RWPE1 (cell line): ENCODE measurements at places on chromosomes 1 and 21.

- DNase-seq = no peak
Observed at GRCh38 chr1:165902565-165902964, 75.2 kb downstream of the UCK2 start.

DNA sequence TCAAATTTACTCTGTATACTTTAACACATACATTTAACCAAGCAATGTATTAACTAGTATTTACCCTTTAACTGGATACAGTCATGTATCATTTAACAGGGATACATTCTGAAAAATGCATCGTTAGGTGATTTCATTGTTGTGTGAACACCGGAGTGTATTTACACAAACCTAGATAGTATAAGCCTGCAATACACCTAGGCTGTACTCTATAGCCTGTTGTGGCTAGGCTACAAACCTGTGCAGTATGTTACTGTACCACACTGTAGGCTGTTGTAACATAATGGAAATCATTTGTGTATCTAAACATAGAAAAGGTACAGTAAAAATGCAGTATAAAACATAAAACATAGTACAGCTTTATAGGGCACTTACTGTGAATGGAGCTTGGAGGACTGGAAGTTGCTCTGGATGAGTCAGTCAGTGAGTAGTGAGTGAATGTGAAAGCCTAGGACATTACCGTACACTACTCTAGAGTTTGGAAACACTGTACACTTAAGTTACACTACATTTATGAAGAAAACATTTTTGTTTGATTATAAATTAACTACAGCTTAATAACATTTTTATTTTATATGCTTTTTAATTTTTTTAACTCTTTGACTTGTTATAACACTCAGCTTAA is 21.3 kb downstream of the RGS4 start:
- no peak for DNase-seq

DNA sequence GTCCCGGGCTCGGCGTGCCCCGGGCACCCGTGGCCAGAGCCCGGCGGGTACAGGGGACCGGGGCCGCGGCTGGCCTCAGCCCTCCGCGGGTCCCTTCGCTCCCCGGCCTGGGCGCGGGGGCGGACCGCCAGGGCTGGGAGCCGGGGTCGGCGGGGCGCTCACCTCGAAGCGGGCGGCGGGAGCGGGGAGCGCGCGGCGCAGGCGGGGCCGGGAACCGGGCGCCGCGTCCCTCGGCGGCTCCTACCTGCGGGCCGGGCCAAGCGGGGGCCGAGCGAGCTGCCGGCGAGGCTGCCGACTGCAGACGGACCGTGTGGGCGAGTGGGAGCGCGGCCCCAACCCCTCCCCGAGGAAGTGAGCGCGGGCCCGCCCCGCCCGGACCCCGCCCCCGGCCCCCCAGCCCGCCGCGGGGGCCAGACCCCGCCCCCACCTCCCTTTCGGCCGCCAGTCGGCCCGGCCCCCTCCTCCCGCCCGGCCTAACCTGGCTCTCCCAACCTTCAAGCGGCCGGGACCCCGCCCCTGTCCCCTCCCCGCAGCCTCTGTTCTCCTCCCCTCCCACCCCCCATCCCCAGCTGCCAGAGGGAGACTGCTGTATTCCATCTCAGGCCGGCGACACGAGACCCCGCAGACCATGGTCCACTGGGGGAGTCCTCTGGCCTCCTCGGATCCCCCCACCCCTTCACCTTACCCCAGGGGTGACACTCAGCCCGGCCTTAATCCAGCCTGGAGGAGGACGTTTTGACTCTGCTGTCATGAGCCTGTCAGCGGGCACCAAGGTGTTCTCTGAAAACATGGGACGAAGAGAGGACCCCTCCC is at the start of gene FHL3:
FHL3 (minus strand) TSS at position 320 of the 813 bp plus-strand sequence. CDS start 6,102 bp downstream, outside the sequence.
- no peak for DNase-seq

GRCh38 chr1:204435381-204435831 is 23.8 kb upstream of the PPP1R15B start:
- no peak for DNase-seq

DNA sequence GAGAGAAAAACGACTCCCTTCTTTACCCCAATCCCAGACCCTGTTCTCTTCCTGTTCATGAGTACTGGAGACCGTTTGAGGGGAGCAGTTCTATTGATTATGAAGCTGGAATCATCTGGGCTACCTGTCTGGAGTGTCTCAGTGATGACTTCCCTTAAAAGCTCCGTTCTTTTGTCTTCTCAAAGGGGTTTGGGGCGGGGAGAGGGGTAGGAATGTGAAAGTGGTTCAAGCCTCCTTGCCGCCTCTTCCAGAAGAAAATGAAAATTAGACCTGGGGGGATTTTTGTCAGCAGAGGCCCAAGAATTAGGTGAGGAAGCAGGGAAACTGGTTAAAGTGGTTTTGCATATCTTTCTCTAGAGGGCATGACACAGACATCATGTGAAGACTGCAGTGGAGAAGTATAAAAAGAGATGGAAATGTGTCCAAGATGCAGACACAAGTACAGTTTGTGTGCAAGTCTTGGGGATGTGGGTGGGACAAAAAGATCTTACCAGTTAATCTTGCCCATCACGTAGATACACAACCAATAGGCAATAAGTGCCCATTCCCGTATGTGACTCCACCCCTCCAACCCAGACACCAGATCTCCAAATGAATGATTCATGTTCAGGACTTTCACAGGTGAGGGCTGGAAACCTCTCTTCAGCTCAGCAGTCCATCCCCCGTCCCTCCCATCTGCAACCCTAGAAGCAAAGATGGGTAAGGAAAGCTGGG is 470 bp upstream of the MTMR11 start:
- DNase-seq = peak; percentile 90

DNA sequence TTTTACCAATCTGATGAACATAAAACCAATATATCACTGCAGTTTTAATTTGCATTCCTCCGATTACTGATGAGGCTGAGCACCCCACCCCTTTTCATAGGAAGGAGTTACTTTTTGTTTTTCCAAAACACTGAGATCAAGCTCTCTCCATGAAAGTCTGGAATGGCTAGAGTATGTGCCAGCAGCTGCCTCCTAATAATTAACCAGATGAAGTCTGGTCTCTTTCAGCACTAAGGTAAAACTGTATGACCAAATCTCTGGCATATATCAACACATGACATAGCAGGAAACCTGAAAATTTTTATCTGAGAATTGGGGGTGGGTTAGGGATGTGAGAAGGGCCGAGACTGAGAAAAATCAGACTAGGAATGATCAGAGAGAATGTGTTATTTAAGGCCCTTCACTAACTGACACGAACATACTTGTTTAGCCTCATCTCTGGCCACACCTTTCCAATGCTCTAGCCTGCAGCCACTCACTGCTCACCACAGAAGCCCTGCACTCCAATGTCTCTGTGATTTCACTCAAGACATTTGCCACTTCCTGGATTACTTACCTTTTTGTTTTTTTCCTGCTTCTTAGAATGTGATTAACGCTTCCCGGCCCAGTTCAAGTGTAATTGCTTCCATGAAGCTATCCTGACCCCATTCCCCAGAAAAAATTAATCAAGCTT is 34.7 kb downstream of the WASF2 start:
- DNase-seq = peak; percentile 38

DNA sequence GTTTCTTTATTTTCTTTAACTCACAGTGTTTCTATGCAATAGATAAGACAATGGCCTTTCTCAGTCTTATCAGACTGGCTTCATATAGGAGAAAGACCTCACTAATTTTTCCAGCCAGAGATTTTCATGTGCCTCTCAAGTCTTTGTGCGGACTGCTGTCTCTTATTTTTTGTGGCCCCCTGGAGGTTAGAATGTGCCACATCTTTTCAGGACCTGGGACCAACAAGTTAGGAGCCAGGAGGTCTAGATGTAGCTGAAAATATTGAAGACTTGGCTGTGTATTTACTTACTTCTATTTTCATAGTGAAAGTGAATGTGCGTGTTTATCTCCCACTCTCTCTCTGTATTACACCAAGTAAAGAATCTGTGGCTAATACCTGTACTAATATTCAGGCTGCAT is 42.1 kb upstream of the CFHR3 start:
- DNase-seq = no peak

DNA sequence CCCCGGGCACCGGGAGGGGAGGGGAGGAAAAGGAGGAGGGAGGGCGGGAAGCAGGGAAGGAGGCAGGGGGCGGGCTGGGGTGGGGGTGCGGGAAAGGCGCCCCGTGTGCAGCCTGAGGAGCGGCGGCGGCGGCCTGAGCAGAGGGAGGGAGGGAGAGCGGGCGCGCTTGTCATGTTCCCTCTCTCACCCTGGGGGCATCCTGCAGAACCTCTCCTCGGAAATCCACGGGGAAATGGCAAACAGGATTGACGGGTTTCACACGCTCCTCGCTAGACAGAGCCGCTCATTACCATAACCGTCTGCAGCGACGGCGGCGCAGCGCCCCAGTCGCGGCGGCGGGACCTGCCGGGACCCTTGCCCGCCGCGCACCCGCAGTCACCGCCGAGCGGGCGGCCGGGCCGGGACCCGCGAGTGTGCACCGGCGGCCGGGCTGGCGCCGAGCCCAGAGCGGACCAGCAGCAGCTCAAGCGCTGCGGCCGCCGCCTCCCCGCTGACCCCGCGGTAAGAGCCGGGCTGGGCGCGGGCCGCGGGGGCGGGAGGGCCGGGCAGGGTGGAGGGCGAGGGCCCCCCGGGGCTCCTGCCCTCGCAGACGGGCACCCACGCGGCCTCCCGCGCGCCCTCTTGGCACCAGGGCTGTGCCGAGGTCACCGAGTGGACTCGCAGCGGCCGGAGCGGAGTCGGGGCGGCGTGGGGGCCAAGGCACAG is at the start of gene SERTAD4:
SERTAD4 (plus strand) TSS at position 286 of the 705 bp plus-strand sequence. CDS start 5,165 bp downstream, outside the sequence.
- peak; percentile 64 for DNase-seq

GRCh38 chr21:24594082-24594481 is 1013.2 kb downstream of the MRPL39 start:
- DNase-seq = no peak

DNA sequence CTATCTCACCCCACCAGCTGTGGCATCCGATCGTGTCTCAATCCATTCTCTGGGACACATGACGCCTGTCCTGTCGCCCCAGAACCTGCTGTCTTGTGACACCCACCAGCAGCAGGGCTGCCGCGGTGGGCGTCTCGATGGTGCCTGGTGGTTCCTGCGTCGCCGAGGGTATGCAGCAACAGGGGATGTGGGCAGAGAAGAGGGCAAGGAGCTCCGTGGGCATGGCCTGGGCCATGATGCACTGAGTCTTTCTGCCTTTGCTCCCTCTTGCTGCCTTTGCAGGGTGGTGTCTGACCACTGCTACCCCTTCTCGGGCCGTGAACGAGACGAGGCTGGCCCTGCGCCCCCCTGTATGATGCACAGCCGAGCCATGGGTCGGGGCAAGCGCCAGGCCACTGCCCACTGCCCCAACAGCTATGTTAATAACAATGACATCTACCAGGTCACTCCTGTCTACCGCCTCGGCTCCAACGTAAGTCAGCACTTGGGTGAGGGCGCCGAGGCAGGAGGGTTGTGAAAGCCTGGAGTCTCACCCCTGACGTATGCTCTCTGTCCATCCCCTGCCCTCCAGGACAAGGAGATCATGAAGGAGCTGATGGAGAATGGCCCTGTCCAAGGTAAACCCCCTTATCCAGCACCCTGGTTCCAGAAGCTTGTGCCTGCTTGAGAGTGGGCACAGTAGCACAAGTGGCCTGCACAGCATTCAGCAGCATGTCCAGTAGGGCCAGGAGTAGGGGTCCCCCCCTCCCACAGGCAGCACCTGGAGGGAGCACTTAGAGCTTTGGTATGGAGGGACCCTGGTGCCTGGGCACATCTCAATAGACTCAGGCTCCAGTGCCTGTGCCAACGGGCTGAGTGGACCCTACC is 8.8 kb downstream of the TINAGL1 start:
- DNase-seq = no peak

- DNase-seq = peak; percentile 76
Observed at GRCh38 chr1:152907686-152908601, at the start of gene IVL. Gene IVL (plus strand): TSS chr1:152908546. CDS start chr1:152909798, 1,252 bp downstream.

DNA sequence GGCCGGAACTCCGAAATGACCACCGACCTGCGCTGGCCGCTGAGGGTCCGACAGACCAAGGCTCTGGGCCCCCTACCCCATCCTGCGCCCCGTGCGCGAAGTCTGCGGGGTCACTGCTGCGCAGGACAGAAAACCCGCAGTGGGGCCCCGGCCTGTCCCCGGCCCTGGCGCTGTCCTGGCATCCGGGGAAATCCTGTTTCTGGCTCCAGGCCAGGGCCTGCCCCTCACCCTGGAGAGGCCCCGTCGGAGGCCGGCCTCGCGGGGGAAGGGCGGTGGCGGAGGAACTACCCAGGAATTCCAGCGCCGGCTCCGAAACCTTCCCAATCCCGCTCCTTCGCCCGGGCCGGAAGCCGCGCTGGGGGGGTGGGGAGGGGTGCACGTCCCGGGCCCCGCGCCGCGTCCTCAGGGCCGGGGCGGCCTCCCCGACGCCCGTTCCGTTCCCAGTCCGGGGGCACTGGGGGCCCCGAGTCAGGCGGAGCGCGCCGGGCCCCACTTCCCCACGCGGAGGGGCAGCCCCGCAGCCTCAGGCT is 77.0 kb downstream of the MORN1 start:
- peak; percentile 71 for DNase-seq

DNA sequence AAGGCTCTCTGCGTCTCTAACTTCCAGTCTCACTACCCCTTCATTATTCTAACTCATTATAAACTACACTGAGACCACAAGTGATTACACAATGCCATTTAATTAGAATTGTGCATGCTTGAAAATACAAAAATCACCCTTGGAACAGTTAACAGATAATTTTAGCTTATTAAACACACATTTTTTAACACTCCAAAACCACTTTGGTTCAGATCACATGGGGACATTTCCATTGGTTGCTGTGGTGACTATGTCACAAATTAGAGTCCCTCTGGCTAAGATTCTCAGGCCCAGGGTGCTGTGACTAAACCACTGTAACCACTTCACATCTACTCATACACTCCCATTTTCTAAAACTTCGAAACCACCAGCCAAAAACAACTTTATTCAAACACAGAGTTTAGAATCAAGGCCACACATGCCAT is 43.0 kb downstream of the JAK1 start:
- no peak for DNase-seq

GRCh38 chr1:101566883-101567538 is 330.2 kb downstream of the S1PR1 start:
- DNase-seq = no peak

GRCh38 chr1:229784834-229785233 is 158.8 kb downstream of the URB2 start:
- DNase-seq = no peak

DNA sequence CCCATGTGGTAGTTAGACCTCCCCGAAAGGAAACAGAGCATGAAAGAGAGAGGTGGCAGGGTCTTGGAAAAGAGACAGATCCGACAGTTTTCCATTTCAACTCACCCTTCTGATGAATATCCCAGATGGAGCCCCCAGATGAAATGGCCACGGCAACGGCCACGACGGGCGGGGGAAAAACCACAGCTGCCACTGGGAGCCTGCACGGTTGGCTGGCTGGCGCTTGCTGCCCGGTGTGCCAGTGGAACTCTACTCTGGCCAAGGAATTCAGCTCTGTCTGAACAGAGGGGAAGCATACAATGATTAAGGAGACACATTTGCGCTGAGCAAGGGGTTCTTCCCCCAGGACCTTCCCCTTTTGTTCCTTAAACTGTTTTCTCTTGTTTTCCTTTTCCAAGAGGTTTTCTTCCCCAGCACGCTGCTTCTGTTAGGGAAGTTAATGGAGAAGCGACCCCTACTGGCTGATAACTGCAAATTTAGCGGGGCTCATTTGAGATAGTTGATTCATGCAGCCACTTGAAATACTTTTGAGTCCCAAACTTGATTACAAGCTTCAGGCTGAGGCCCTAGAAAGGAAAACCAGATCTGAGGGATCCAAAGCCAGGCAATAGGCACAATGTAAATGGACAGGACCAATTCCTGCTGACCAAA is 1122.5 kb downstream of the NCAM2 start:
- no peak for DNase-seq

- peak; percentile 84 for DNase-seq
Observed at GRCh38 chr21:35138665-35139381, 89.7 kb upstream of the RUNX1 start.
